ENCODE measurements at places on chromosomes 4 and X. TPM values are rescaled to one million over a fixed set of nuclear protein-coding genes. Genes with fewer than 3 reads are reported as not detected.

- no peak for DNase-seq
Observed at GRCh38 chr4:176769514-176769913, 23.2 kb downstream of the VEGFC start.

DNA sequence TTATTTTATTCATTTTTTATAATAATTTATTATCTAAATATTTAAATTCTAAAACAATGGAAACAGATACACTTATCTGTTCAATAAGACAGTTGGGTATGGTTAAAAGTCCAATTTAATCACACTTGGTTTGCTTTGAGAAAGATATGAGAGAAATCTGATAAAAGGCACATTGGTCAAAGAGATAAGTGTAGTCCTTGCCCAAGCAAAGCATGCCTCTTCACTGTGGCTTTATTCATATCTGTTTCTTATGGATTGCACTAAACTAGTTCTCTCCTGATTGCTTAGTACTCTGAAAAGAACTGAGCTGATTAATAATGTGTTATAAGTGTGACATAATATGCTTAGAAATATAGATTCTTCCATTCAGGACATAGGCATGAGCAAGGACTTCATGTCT lies 39.8 kb downstream of the CXCL1 start:
- no peak for DNase-seq

GRCh38 chr4:911221-911751 lies 20.8 kb downstream of the GAK start:
- DNase-seq: no peak

GRCh38 chr4:81922313-81922712 lies 450.6 kb upstream of the RASGEF1B start:
- DNase-seq: no peak

GRCh38 chrX:107442914-107443527 lies 6.4 kb upstream of the FRMPD3 start:
- DNase-seq: no peak

GRCh38 chr4:38013461-38014366 lies 53.5 kb downstream of the PTTG2 start:
- no peak for DNase-seq

Gene IL13RA2
- total RNA-seq: not detected

Gene ARHGAP24
- not detected for total RNA-seq

All from activated T-helper 2 cell treated with anti-CD3 and anti-CD28 coated beads, Interferon-gamma antibody, Interleukin-2, Interleukin-4, amounts not matched to agents 10 μg/mL and 5 μg/mL and 100 μg/mL, durations not matched to agents 14 hours and 24 hours and 36 hours (primary cell).